Calu3 (cell line): ENCODE measurements at places on chromosomes 16 and 17.

GRCh38 chr16:2782583-2783351 is 4.6 kb downstream of the PRSS33 start:
- DNase-seq: peak; percentile 43

GRCh38 chr16:86220561-86220960 is 289.8 kb upstream of the FOXF1 start:
- DNase-seq: no peak

DNA sequence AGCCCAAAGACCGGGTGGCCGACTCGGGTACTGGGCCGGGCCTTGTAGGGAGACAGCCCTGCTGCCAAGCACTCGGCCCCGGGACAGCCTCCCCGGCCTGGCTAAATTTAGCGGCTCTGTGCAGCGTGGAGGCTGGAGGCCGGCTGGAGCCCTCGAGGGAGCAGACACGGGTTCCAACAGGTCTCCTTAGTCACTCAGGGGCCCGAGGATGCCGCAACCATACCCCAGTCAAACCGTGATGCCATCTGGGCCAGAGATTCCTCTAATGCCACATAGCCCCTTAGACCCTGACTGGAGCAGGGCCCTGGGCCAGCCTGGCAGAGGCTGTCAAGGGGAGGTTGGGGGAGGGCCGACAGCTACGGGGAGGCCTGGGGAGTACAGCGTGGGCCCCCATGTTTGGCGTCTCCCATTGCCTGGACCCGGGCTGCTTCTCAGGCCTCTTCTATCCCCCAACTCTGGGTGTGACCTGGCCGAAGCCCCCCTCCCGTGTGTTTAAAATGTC is 2.9 kb upstream of the P2RX1 start:
- DNase-seq: no peak

DNA sequence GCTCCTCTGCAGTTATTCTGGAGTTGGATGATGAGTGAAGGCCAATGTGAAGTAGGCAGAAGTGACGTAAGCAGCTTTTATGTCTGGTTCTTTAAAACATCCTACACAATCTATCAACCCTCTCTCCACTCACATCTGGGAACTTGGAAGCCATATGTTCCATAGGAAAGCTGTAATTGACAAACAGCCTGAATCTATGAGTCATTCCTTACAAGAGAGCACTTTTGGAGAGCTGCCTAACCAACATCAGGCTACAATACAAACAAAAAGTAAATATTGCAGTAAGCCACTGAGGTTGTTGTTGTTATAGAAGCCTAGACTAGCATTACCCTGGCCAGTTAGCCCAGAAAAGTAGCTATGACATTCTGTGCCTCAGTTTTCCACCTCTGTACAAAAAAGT is 5.9 kb downstream of the CCL7 start:
- DNase-seq: no peak

GRCh38 chr17:80839511-80839941 is 152.1 kb upstream of the CHMP6 start:
- DNase-seq: no peak

DNA sequence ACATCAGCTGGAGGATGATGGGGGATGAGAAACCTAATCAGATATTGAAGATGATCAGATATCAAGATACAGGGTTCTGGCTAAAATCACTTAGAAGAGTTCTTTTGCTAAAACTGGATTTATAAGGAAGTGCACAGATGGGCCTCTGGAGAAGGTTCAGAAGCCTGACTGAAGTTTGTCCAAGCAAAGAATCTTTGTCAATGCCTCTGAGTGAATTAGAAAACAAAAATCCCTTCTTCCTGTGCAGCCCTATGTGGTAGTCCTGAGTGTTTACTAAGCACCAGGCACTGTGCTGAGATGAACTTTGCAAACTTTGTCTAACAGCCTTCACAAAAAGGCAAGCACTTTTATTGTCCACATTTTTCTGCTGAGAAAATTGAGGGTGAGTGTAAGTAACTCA is 11.4 kb upstream of the CENPV start:
- no peak for DNase-seq

DNA sequence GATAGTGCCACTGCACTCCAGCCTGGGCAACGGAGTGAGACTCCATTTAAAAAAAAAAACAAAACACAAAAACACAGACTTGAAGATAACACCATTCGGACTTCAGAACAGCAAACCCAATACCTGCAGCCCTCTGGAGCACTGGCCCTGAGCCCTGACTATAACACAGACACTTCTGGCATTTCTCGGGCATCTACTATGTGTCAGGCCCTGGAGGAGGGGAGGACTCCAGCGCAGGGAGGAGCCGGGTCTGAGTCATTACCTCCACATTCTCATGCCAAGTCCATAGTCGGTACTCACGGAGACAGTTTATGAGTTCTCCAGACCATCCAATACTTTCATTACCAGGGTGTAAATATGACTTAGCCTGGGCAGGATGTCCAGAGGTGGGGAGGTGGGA is 48.8 kb downstream of the PITPNM3 start:
- peak; percentile 64 for DNase-seq

- DNase-seq: no peak
These were observed 168.3 kb downstream of the SEC14L1 start for GRCh38 chr17:77308861-77309726.

DNA sequence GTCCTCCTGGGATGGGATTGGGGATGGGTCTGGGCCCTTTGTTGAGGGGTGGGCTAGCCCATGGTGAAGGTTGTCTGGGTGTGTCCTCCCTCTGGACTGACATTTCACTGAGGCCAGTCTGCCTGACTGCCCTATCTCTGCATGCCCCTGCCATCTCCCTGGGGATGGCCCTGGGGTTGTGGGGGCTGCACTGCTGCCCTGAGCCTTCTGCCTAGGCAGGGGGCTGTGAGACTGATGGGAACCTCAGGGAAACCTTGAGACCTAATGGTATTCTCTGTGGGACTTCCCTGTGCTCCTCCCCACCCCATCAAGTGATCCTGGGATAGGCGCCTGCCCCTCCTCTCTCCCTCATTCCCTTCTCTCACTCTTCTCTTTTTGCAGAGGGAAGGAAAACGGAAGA is 19.9 kb downstream of the RAI1 start:
- no peak for DNase-seq

GRCh38 chr16:28981517-28981916 is 3.3 kb upstream of the LAT start:
- DNase-seq: peak; percentile 34

DNA sequence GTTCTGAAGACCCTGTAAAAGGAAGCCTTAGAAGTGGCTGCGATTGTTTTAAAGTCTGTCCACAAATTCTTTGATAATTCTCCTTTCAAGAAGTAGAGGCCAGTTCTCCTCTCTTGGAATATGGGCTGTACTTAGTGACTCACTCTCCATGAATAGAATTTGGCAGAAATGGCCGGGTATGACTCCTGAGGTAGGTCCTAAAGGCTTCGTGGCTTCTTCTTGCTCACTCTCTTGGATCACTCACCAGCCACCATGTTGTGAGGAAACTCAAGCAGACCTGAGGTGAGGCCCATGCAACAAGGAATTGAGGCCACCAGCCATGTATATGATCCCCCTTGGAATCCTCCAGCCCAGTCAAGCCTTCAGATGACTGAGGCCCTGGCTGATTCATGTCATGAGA is 75.8 kb downstream of the WWOX start:
- no peak for DNase-seq

- no peak for DNase-seq
These were observed 52.7 kb downstream of the CCDC42 start for GRCh38 chr17:8691931-8692330.

- no peak for DNase-seq
These were observed 669.0 kb upstream of the CA10 start for GRCh38 chr17:52827526-52827925.

GRCh38 chr17:79650861-79651260 is 40.0 kb upstream of the RBFOX3 start:
- DNase-seq: no peak

GRCh38 chr16:87608400-87608985 is 6.2 kb downstream of the JPH3 start:
- DNase-seq: peak; percentile 84

DNA sequence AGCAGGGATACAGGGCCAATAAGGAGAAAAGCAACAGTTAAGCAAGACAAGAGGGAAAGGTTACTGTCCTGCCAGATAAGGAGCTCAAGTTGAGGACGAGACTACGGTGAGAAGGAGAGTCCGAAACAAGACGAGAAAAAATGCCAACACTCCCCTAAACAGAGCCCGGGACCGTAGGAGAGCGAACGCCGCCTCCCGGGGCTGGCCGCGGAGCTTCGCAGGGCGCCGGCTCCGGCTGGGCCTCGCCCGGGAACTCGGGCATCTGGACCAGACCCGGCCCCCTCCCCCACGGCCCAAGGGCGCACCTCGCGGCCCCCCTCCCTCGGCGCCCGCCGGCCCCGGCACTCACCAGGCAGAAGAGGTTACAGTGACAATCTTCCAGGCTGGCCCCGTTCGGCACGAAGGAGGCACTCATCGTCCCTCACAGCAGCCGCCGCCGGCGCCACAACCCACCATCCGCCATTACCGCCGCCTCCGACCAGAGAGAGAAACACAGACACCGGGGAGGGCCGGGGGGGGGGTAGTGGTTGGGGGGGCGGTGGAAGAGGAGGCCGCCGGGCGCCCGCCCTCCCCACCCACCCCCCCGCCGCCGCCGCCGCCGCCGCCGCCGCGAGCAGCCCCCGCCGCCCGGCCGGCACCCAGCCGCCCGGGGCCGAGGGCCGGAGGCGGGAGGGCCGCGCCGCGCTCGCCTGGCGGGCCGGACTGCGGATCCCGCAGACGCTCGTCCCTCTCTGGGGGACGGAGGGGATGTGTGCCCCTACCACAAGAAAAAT is at the start of gene MED13:
Gene MED13, minus strand, starts transcription at position 488 of the 773 bp plus-strand sequence. Its CDS starts 73 bp downstream, at position 415.
- DNase-seq: peak; percentile 54
